ENCODE measurements at places on chromosomes 16 and 17.

DNA sequence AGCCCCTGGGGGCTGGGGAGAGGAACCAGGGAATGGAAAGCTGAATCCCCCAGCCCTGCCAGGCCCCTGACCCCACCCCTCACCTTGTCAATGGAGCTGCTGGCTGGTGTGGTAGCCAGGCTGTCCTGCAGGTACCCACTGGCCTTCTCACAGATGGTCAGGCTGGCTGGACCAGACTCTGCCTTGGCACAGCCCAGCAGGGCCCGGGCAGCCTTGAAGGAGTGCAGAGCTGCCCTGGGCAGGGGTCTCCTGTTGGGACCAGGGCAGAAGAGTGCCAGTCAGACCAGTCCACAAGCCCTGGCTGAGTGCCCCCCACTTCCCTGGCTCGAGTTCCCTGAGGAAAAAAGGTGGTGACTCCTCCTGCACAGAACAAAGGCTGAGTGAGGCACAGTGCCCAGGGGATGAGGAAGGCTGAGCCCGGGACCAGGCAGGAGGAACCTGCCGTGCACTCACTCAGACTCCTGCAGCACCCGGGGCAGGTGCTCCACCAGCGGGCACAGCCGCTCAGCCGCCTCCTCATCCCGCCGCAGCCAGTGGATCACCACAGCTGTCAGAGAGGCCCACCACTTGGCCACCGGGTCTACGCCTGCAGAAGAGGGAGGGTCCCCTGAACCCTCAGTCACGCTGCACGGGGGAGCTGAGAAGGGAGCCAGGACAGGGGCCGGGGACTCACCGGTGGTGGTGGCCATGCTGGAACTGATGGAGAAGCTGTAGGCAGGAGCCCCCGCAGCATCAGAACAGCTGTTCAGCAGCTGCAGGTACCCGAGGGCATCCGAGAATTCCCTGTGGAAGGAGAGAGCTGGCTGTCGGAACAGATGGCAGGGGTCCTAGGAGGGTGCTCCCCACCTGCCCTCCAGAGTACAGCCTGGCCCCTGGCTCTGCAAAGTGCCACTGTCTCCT is 22.4 kb downstream of the SREBF1 start:
- no peak for DNase-seq

GRCh38 chr16:13426269-13426668 is 493.7 kb upstream of the ERCC4 start:
- no peak for DNase-seq

DNA sequence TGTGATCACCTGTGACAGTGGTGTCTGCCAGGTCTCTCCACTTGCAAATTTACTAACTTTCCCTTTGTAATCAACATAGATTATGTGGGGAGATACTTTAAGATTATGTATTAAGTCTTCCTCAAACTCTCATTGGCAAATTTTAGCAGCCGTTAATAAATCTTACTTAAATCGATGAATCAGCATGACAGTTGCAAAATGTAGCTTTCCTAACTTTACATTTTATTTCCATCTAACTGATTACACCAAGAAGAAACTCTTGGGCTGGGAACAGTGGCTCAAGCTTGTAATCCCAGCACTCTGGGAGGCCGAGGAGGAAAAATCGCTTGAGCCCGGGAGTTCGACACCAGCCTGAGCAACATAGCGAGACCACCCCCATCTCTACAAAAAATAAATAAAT is 23.3 kb upstream of the CPNE2 start:
- DNase-seq: no peak

DNA sequence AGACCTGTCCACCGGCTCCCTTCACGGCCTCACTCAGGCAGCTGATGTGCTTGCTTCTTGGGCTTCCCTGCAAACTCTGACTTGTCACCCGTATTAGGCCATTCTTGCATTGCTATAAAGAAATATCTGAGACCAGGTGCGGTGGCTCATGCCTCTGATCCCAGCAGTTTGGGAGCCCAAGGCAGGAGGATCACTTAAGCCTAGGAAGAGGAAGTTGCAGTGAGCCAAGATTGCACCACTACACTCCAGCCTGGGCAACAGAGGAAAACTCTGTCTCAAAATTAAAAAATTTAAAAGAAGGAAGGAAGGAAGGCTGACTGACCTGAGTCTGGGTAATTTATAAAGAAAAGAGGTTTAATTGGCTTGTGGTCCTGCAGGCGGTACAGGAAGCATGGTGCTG is 17.0 kb downstream of the SOST start:
- DNase-seq: no peak

DNA sequence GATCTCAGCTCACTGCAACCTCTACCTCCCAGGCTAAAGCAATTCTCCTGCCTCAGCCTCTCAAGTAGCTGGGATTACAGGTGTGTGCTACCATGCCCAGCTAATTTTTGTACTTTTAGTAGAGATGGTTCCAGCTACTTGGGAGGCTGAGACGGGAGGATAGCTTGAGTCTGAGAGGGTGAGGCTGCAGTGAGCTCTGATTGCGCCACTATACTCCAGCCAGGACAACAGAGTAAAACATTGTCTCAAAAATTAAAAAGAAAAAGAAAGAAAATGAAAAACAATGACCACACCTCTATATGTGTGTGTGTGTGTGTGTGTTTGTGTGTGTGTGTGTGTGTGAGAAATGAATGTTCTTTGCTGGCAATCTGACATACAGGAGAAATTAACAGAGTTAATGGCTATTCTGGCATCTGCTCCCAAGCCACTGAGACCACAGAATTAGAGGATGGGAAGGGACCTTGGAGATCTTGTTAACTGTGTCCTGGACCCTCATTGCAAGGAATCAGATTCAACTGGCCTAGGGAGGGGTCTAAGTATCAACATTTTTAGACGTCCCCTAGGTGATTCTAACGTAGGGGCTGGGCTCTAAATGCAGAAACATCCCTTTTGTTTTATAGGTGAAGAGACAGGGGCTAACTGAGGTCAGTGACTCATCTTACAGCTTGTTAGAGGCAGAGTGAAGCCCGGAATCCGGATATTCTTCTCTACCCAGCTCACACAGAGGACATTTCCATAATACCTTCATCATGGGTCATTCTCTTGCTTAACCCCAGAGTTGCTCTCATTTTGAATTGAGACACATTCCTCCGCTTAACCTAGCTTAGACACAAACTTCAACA is 16.4 kb upstream of the MARCHF10 start:
- DNase-seq: no peak

DNA sequence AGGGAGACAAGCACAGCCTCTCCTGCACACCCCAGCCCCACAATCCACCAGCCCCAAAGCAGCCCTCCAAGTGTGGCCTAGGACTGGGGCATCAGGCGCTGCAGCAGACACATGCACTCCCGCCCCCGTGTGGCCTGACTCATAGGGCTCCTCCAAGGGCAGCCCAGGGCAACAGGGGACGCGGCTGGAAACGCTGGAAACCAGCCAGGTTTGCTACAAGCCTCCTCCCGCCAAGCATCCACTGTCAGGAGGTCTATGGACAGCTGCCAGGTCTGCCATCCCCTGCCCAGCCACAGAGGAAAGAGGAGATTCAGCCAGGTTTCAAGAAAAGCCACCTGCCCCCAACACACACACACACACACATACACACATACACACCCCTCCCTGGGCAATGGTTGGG is 25.8 kb downstream of the SRCIN1 start:
- peak; percentile 74 for DNase-seq

GRCh38 chr16:89484041-89484501 is 6.3 kb downstream of the ANKRD11 start:
- no peak for DNase-seq

Data from ecto neural progenitor cell (in vitro differentiated cells).